ENCODE measurements at places on chromosomes 7 and 10.

GRCh38 chr10:14574291-14574690 is 200.4 kb downstream of the FAM107B start:
- no peak for DNase-seq

DNA sequence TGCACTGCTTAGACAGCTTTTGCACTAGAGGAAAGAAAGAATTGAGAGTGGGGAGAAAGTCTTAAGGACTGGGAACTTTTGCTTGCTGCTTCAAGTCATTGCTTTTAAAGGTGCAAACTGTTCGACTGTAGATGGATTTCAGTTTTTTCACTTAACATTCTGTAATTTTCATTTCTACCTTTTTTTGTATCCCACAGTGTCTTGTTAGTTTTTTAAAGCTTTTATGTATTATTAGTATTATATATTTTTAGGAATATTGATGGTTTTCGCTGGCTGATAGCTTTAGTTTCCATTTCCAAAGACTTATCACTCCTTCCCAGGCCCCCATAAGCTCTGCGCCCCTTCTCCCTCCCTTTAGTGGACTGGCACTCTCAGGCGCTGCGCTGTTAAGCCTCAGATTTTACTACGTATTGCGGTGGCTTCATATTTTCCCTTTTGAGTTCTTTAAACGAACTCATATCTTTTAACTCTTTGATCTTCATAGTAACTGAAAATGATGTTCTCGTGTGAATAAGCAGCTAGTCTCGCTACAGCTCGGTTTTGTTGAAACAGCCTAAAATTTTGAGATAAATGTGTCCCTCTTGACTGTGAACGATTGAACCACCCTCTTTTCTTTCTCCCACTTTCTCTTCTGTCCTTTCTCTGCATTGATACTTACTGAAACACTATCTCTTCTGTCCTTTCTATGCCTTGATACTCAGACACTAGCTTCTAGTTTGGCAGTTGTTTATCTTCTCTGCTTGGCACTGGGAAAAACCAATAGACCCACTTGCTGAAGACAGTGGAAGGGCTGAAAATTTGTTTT is 2.5 kb upstream of the ETV1 start:
- DNase-seq: no peak

- DNase-seq: no peak
Observed at GRCh38 chr10:61705022-61705613, 42.4 kb downstream of the CABCOCO1 start.

- DNase-seq: no peak
Observed at GRCh38 chr10:7971949-7972348, 82.5 kb upstream of the GATA3 start.

DNA sequence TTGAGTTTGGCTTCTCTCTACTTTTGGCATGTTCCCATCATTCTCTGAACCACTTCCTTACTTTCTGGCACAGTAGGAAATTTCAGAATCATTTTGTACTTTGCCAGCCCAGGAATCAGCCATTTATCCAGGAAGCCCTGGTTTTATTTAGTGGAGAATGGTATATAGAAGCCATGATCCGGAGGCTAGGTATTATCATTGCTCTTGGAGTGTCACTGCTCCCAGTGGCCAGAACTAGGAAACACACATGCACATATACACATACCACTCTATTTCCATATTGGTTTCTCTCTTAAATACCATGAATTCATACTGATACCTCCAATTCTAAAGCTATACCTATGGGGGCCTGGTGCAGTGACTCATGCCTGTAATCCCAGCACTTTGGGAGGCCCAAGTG is 36.3 kb downstream of the SUFU start:
- no peak for DNase-seq

DNA sequence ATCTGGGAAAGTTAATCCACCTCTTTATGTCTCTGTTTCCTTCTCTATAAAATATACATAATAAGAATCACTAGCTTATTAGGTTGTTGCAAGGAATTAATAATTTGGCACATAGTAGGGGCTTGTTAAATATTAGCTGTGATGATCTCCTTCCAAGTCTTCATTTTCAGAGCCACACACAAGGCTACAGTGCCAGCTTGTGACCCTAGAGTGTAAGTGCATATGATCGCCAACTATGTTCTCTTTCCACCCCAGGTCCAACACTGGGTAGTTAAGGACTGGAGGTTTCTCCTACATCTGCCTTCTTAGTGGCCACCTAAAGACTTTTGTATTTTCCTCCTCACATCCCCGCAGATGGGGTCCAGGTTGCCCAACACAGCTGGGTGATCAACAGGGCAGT is 17.9 kb upstream of the ACSM6 start:
- DNase-seq: no peak

DNA sequence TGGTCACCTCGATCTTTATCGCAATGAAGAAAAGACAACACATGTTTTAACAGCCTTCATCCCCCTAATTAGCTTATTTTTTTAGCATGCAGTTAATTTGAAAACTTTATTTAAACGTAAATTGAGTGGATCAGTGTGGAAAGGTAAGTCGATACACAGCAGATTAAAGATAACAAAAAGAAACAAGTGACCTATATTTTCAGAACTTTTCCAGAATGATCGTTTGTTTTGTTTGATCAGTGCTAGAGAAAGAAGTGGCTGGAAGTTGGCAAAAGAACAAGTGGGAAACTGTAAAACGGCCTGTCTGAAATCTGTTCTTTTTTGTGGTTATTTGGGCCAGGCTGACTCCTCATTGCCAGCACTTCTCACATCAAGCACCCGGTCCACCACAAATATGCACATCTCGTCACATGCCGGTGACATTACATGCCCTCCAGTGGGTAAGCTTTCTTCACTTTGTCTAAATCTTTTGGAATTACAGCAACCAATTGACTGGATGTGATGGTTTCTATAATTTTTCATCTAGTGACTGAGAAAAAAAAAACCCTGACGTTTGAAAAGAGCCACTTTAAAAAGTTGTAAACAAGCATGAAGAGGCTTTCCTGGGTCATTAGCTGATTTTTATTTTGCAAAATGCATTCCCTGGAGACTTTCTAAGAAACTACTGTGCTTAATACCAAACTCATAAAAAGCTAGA is 33.2 kb downstream of the C7orf33 start:
- DNase-seq: no peak

DNA sequence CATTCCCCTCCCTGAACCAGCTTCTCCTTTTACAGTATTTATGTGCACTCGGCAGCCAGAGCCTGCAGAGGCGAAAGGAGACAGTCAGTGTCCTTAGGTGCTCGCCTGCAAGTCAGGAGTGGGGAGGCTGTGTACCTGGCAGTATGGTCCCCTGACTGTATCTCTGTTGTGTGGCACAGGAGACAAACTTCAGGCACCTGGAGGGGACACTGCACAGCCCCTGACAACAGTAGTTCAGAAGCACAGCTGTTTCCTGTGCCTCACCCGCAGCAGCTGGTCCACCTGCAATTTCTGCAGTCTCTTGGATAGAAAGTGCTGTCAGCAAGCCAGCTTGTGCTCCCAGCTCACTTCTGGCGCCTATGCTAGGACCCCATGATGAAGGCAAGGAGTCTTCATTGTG is 73.4 kb upstream of the LAMB4 start:
- DNase-seq: no peak

- DNase-seq: no peak
Observed at GRCh38 chr10:124157271-124157681, 63.9 kb upstream of the CHST15 start.
